SK-N-DZ (cell line): ENCODE measurements at places on chromosomes 13 and 19.

GRCh38 chr13:28478127-28478526, 16.8 kb downstream of the FLT1 start:
- DNase-seq: no peak

GRCh38 chr19:19591133-19591825, 27.2 kb downstream of the PBX4 start:
- DNase-seq: no peak

- no peak for DNase-seq
These were observed 12.7 kb upstream of the SERPINE3 start for GRCh38 chr13:51326777-51327176.

GRCh38 chr19:29497241-29497640, 28.6 kb upstream of the VSTM2B start:
- DNase-seq: no peak

DNA sequence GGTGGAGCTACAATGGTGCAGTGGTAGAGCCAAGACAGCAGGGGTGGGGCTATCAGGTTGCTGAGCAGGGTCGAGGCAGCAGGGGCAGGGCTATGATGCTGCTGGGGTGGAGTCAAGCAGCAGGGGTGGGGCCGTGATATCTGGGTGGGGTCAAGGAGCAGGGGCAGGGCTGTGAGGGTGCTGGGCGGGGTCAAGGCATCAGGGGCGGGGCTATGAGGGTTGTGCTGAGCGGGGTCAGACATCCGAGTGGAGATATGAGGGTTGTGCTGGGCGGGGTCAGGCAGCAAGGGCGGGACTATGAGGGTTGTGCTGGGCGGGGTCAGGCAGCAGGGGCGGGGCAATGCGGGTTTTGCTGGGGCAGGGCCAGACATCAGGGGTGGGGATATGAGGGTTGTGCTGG, 14.7 kb downstream of the HCN2 start:
- no peak for DNase-seq

DNA sequence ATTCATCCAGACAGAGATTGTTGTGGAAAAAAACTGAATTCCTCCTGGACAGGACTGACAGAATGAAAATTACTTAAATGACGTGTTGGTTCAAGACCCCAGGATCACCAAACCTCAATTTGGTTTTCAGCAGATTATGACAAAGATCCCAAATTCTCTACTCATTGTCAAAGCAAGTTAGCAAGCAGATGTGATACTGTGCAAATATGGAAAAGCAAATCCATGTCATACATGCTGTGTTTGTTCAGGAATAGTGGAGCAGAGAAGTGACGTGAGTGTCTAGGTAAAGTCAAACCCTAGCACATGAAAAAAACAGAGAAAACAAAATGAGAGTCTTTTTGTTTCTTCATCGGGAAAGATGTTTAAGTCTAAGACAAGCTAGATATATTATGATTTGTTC, 169.2 kb upstream of the NBEA start:
- no peak for DNase-seq

GRCh38 chr13:74056801-74057542, 77.2 kb downstream of the KLF12 start:
- peak; percentile 25 for DNase-seq
